ENCODE measurements at places on chromosomes 11 and 22. TPM values are rescaled to one million over a fixed set of nuclear protein-coding genes. Genes with fewer than 3 reads are reported as not detected.
A peak's percentile ranks its signal among the peaks of the same experiment; 100 is the strongest.

The ZNF74 gene
- 10.3 TPM for total RNA-seq

The SCGB1A1 gene
- total RNA-seq: not detected

The MUC6 gene
- not detected for total RNA-seq

The AIFM3 gene
- total RNA-seq: 1.0 TPM

The OR52I2 gene
- total RNA-seq: not detected

The SEC14L6 gene
- total RNA-seq: 0.13 TPM

The OR52H1 gene
- 0.78 TPM for total RNA-seq

The MAML2 gene
- total RNA-seq: 27.5 TPM

DNA sequence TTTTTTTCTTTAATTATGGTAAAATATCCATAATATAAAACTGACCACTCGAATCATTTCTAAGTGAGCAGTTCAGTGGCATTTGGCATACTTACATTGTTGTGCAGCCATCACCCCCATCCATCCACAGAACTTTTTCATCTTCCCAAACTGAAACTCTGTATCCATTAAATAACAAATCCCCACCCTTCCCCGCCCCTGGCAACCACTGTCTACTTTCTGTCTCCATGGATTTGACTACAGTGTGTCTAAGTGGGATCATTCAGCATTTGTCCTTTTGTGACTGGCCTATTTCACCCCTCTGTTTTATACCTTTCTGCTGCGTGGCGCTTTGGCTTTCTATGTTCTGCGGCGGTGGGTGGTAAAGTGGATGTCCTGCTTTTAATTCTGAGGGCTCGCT lies 49.1 kb downstream of the RTN4R start:
- no peak for DNase-seq

- DNase-seq: no peak
Measured at GRCh38 chr11:118310781-118311485, 6.4 kb downstream of the CD3E start.

- no peak for DNase-seq
Measured at GRCh38 chr11:93694109-93694508, 32.6 kb downstream of the CEP295 start.

- DNase-seq: no peak
Measured at GRCh38 chr22:19082793-19083192, 39.4 kb downstream of the DGCR2 start.

- DNase-seq: no peak
Measured at GRCh38 chr11:77003963-77004362, 30.2 kb upstream of the B3GNT6 start.

- DNase-seq: no peak
Measured at GRCh38 chr11:118295815-118296454, 8.6 kb upstream of the CD3E start.

DNA sequence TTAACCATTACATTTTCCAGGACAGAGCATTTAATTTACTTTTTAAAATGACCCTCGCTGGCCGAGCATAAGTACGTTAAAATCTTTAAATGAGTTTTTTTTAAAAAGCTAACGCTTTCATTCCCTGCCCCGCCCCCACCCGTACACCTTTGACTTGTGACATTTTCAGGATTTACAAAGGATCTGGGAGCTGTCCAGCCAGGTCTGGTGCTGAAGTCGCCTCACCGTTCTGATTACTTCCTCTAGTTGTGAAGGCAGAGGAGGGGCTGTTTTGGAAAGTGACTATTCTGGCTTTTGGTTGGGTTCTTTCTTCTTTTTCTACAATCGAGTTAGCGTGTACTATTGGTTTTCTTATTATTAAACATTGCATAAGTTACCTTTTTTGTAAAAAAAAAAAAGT lies 2.9 kb downstream of the C11orf87 start:
- DNase-seq: no peak

DNA sequence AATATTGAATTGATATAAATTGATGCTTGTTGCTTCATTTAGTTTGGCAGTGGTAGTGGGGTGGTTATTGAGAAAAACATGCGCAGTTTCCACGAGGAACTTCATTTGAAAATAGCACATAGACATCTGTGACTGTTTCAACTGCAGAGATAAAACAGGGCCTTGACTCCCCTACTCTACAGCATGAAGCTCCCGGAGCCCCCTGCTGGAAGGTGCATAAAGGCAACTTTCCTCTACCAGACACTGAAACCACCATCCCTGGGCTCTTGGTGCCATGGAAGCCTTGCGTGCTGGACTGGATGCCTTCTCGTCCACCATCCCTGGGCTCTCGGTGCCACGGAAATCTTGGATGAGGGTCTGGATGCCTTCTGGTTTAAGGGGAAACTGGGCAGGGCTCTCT lies 195.9 kb downstream of the CSNK2A3 start:
- DNase-seq: peak; percentile 73

DNA sequence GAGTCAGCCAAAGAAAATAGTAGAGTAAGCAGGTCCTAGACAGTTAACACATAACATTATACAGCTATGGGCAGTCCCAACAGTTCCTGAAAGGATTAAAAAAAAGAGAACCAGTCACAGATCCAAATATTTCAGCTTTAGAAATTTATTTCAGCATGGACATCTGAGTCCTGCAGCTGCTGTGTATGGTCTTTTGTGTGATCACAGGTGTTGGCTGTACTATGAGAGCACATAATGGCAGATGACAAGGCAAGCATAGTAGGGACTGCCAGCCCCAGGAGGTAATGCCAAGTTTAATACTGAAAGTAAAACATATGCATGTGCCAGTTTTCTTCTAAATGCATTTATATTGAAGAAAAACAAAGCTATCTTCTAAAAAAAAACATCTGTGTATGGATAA lies 158.1 kb downstream of the GRIA4 start:
- DNase-seq: no peak

DNA sequence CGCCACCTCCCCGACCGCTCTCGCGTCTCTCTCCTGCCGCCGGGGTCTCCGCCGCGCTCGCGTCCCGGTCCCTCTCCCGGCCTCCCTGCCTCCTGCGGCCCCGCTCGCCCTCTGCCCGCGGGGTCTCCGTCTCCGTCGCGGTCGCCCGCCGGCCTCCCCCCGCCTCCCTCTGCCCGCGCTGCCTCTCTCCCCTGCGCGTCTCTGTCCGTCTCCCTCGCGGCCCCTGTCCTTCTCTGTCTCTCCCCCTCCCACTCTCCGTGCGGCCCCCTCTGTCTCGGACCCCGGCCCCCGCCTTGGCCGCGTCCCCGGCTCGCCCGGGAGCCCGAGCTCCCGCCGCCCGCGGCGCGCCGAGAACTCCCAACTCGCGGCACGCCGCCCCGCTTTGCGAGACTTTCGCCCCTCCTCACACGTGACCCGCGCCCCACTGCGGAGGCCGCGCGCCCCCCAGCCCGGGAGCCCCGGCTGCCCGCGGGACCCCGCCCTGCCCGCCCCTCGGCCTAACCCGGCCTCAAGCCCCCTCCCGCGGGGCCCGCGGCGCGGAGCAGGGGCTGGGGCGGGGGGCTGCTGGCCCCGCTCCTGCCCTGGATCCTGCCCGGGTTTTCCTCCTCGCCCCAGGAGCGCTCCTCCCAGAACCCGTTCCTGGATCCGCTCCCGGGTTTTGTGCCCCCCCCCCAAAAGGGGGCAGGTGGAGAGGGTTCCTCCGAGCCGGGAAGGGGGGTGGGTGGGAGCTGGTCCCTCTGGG lies 702 bp upstream of the KCNJ4 start:
- no peak for DNase-seq

GRCh38 chr11:11294551-11294855 lies 58.5 kb downstream of the CSNK2A3 start:
- no peak for DNase-seq

GRCh38 chr22:49330421-49331222 lies 497.1 kb downstream of the BRD1 start:
- DNase-seq: no peak

DNA sequence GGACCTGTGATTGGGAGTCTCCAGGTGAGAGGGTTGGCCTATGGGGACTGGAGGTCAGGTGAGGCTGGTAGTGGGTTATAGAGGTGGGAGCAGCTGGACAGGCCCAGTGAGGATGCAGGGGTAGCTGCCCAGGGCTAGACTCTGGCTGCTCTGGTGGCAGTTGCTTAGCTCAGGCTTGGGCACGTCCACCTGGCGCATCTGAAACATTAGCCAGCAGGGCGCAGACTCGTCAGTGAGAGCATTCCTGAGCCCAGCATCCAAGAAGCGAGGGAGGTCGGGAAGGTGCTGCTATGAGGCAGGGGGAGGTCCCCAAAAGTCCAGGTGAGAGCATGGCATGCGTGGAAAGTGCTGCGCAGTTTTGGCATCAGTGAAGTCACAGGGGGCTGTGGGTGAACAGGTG lies 3.5 kb upstream of the GGT1 start:
- DNase-seq: peak; percentile 49

DNA sequence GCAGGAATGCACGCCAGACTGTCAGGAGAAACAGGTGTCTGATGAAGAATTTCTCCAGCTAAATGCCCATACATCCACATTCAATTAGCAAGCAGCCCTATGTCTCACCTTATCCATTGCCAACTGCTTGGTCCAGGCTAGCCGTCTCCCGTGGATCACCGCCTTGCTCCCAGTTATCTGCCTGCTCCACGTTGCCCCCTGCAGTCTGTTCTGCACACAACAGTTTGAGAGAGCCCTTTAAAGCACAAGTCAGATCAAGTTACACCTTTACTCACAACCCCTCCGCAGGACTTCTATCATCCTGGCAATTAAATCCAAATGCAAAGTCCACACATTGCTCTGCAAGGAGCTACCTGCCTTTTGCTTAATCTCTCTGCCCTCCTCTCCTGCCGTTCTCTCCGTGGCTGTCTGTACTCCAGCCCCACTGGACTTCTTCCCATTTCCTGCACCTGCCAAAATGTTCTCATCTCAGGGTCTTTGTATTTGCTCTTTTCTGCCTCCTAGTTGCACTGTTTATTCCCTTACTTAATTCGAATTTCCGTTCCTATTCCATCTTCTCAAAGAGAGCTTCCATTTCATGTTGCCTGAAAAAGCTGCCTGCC lies 185.3 kb upstream of the LARGE1 start:
- peak; percentile 55 for DNase-seq

DNA sequence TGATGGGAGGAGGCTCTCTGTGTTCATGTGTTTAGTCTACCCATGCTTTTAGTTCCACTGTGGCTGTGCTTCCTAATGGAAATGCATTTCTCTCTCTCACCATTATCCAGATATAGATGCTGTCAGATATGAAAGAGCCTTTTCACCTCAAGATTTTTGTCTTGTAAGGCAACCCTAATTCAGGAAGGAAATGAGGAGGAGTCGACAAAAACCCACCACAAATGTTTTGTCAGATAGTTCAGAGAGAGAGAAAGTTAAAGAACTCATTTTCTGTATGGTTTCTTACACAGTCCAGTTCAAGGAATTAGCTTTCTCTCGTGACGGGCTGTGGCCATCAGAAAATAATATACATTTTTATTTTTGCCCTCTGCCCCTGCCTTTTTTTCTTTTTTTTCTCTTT lies 82.5 kb downstream of the ARL14EP start:
- no peak for DNase-seq
